ENCODE measurements at places on chromosomes 3 and 15.

DNA sequence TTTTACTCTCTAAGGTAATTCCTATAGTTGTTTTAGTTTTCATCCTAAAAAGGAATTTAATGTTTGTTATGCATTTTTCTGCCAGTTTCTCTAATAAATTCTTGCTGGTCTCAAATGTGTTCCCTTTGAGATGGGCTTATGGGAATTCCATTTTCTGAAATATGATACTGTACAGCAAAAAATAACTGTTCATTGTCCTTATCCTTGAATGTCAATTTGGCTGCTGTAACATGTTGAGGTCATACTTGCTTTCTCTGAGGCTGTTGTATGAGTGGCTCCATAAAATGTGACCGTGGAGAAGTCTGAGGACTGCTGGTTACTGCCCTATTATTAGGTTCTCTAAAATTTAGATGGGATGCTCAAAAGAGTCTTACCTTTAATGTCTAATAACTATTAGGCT, 266.5 kb downstream of the ADAMTS17 start:
- DNase-seq: no peak

GRCh38 chr3:40213556-40213955, 96.0 kb upstream of the EIF1B start:
- no peak for DNase-seq

DNA sequence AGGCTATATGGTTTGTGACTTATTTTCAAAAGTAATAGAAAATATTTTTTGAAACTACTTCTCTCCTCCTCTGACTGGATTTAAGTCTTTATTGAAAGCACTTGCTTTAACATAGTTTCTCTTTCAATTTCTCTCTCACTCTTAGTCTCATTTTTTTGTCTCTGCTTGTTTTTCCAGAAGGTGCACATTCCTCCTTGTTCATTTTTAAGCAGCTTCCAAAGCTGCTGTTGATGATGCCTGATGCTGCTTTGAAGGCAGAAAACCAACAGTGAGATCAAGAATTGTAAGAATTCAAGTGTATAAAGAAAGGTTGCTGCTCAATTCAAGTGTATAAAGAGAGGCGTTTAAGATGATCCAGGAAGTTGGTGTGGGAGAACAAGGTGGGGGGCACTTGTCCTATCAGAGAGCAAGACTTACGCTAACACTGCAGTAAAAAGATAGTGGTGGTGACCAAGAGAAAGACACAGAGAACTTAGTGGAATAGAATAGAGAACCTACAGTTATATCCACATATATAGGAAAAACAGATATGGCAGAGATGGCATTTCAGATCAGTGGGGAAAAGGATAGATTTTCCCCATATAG, 12.1 kb downstream of the NR2C2 start:
- DNase-seq: no peak

DNA sequence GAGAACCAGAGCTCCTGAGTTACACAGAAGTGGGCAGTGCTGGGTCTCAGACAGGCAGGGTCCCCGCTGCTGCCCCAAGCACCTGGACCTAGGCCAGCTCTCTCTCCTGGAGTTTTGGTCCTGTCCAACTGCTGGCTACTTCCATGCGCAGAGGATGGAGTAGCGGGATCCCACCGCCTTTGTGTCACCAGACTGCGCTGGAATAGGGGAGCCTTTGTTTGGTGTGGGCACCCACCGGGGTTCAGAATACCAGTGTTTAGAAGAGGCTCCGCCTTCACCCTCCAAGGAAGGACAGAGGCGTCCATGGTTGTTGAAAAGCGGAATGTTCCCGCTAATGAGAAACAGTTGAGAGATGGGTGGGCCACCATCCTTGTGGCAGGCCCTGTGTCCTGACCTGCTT, 154.4 kb downstream of the DNAJB8 start:
- no peak for DNase-seq

DNA sequence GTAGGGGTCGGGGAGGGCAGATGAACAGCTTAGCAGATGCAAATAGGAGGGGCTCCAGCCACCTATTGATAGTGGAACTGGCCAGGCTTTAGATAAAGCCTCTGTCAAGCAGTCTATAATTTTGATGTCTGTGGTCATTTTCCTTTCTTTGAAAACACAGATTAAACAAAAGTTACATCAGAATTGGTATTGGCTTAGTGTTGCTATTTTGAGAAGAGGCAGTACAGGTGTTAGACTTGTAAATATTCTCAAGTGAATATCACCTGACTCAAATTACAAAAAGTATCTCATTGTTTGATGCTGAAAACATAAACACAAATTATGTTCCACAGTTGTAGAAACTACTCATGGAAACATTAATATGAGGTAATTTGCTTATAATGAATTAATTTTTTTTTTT, 18.1 kb downstream of the GHRL start:
- no peak for DNase-seq

DNA sequence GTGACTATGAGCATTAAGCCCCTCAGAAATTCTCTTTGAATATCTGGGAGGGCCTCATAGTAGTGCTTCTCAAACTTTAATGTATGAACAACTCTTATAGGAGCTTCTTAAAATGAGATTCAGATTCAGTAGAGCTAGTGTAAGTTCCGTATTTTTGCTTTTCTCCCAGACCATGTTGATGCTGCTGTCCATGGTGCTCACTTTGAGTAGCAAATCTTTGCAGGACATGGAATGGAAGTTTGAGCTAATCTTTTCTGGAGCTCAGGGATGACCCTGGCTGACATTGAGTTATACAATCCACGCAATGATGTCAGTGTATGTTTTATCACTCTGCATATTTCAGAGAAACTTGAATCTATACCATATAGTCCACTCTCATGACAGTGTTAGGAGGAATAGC, 134.2 kb downstream of the OTOL1 start:
- no peak for DNase-seq

- DNase-seq: no peak
Observed at GRCh38 chr15:63895787-63896218, 62.1 kb upstream of the HERC1 start.

GRCh38 chr15:51917493-51917892, 54.1 kb downstream of the LEO1 start:
- no peak for DNase-seq

- peak; percentile 9 for DNase-seq
Observed at GRCh38 chr3:135240426-135240825, 445.4 kb downstream of the EPHB1 start.

GRCh38 chr3:72537448-72537847, 310.8 kb downstream of the SHQ1 start:
- DNase-seq: no peak

GRCh38 chr3:57971975-57972374, 36.2 kb upstream of the FLNB start:
- DNase-seq: no peak

DNA sequence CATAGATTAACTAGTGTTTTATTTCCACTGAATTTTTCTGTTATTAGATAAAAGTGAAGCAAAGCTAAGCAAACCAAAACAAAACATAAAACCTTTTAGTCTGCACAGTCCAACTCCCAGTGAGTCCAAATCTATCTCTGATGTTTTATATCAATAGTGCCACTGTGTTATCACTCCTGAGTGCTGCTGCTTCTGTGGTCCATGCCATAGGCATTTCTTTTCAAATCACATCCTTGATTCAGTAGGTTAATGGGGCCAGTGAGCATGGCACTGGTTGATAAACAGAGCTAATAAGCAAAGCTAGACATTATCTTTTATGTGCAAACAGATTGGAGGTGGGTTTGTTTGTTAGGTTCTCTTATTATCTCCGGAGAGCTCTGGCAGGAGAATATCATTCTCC, 30.0 kb downstream of the RBMS3 start:
- no peak for DNase-seq

Data from NCI-H1694 treated with DMSO at 0.1 percent for 48 hours (cell line).